Stimulated activated CD8-positive, alpha-beta memory T cell treated with anti-CD3 and anti-CD28 coated beads, Interleukin-4, amount 100 ng/mL, for 48 hours (primary cell): ENCODE measurements at places on chromosomes 5 and 9.

DNA sequence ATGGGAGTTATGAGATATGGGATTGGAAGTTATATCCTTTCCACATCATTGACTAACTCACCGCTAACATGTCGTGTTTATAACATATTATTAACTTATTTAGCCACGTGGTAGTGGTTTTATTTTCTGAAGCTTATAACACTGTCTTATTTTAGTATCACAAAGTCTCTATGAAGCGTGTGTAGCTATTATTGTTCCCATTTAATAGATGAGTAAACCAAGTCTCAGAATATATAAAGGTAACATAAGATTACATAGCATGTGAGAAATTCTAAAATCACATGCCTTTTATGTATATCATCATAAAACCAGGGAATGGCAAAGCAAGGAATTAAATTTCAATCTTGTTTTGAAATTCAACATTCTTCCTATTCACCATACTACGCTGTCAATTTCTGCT is 15.3 kb downstream of the AP3B1 start:
- no peak for DNase-seq

GRCh38 chr5:151825445-151825844 is 53.7 kb downstream of the G3BP1 start:
- DNase-seq: peak; percentile 44

GRCh38 chr5:7250611-7251010 is 145.3 kb upstream of the ADCY2 start:
- no peak for DNase-seq

DNA sequence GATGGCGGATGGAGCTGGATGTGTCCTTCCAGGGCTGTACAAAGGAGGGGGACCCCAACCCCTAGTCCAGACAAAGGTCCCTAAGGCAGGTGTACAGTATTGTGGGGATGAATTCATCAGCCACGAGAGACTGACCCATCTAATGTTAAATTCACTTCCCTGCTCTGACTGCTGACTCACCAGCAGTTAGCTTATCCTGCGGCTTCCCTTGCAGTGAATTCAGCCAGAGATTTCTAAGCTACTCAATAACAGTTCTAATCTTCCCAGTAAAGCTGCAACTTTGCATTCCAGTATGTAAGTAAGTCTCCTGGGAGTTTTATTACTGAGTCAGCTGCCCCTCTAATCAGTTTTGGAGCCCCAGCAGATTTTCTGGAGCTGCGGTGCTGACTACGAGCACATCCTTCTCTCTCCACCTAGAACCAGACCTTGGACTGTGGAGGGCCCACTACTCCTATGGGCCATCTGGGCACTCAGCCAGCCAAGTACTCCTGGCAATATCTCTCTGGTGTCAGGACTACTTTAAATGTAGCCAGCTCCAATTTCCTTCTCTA is 16.1 kb downstream of the B4GALT1 start:
- no peak for DNase-seq

- DNase-seq: no peak
Observed at GRCh38 chr5:13993926-13994325, 49.4 kb upstream of the DNAH5 start.

- DNase-seq: no peak
Observed at GRCh38 chr9:127761061-127761460, 17.4 kb downstream of the SH2D3C start.

DNA sequence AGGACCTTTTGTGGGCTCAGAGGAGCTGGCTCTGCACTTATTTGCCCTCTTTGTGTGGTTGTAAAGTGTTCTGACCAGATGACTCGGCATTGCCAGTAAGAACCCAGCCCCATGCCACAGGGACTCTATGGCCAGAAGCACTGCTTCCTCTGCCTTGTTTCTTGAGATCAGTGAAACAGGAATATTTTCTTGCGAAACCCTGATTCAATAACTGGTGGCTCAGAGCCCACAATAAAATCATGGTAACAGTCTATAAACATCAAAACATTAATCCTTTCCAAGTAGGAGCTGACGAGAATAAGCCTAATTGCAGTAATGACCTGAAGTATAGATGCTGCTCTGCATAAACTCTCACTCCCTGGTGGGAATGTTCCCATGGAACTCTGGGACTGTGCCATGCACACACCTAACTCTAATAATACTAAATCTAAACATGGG is 344.3 kb downstream of the ZNF608 start:
- no peak for DNase-seq

- peak; percentile 33 for DNase-seq
Observed at GRCh38 chr5:71587766-71588532, 809 bp downstream of the MCCC2 start.
